AG09319 (cell line): ENCODE measurements at places on chromosomes 3 and 15.

DNA sequence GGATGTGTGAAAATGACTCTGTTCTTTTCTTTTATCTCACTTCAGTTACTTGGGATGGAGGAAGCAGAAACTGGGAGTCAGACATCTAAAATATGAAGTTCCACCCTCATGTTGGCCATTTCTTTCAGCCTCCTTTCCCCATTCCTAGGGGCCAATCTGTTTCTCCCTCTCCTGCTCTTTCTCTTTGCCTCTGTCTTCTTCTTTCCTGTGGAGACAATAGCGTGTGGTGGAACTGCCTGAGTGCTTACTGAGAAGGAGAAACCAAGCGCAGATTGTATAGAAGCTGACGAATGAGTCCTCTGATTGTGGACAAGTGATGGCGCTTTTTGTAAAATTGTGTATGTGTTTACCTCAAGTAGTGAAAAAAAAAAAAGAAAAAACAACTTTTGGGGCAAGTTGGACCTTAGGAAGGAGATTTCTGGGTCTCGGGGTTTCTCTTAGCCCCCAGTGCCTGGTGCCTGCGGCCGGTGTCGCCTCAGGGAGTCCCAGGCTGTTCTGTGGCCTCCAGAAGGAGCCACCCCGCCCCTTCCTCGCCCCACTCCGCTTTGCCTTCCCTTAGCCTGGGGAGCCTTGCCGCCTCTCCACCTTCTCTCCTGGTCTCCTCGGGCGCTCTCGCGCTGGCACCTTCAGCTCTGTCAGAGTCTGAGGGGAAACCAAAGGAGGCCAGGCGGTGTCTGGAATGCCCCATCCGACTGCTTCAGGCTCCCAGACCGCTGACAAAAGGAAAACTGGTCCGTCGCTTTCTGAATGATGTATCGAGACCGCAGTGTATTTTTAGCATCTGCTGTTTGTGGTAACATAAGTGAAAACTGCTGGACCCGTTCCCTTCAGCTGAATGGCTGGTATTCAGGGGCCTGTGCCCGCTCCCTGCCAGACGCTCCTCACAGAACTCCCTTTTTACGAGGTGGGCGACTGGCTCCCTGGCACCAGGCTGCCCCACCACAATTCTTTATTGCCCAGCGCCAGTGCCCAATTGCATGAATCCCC lies 30.1 kb downstream of the SCG5 start:
- DNase-seq = no peak

DNA sequence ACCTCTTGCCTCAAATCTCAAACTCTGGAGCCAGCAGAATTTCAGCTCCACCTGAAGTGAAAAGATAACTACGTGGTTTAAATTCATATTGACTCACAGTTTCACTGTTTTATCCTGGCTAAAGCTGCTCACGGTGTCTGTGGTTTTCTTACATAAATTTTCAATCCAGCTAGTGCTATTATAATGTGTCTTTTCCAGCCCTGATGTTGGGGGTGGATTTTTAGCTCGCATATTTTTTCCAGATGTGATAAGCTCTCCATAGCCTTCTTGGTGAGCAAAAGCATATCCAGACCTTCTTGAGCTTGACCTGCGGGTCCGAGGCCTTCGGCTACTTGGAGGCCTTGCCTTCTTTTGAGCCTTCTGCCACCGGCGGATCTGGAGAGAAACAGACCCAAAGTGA lies 239.3 kb downstream of the DTWD1 start:
- no peak for DNase-seq

- DNase-seq = no peak
Observed at GRCh38 chr3:129576514-129577352, 29.7 kb downstream of the PLXND1 start.

DNA sequence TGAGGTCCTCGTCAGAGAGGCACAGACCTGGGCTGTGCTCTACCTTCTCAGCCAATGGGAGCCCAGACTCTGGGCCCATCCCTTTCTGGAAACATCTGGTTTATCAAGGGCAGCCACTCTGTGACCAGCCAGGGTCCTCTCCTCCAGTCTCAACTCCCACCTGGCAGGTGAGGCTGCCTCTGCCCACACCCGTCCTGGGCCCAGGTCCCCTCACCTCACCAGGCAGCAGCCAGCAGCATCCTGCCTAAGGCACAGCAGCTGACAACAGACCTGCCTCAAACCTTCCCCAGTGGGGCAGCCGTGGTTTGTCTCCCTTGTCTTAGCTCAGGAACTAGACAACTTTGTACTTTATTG lies 8.7 kb upstream of the VIPR1 start:
- no peak for DNase-seq

DNA sequence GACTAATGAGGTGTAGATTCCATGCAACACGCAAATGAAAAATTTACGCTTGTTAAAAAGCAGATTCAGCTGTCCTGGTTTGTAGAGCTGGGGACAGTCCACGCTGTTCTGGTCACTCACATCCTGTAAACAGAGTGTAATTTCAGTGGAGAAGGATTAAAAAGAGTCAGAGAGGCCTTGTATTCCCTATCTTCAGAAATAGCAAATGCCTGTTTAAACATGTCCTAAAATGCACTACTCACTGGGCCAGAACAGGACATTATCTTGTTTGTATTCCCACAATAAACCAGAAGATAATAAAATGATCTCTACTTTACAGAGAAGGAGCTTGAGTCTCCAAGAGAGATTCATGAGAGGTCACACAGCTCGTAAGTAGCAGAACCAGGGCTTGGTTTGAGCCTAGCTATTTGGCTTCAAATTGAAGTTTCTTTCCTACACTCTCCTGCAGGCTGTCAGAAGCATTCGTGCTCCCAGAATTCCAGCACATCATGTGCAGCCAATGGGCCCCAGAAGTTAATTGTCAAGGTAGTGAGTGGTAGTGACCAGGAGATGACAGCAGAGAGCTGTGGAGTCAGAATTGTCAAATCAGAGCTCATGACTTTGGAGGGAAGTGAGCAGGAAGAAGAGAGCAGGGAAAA lies 242.5 kb downstream of the ATP8B4 start:
- DNase-seq = no peak

- no peak for DNase-seq
Observed at GRCh38 chr3:108001457-108001856, 89.4 kb downstream of the CD47 start.

DNA sequence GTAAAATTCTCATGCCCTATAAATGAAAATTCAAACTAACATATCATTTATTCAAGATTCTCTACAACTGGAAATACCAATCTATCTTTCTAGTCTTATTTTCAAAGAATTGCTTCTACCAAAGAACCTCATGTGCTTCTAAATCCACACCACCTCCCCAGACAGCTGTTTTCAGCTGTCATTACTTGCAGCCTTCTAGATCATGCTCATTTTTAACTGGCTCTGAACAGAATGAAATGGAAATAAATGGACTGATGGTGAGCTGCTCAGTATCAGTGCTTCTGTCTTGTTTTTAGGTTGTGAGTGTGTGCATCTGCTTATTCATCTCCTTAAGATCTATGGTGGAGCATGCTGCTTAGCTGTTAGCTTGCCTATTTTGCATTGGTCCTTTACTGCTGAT lies 29.4 kb downstream of the GOLGB1 start:
- no peak for DNase-seq

GRCh38 chr15:60634815-60635214 lies 155.9 kb upstream of the ICE2 start:
- DNase-seq = no peak

- DNase-seq = no peak
Observed at GRCh38 chr15:67180514-67181191, 73.8 kb downstream of the AAGAB start.

GRCh38 chr3:111315930-111316587 lies 225.9 kb upstream of the CD96 start:
- DNase-seq = peak; percentile 23

DNA sequence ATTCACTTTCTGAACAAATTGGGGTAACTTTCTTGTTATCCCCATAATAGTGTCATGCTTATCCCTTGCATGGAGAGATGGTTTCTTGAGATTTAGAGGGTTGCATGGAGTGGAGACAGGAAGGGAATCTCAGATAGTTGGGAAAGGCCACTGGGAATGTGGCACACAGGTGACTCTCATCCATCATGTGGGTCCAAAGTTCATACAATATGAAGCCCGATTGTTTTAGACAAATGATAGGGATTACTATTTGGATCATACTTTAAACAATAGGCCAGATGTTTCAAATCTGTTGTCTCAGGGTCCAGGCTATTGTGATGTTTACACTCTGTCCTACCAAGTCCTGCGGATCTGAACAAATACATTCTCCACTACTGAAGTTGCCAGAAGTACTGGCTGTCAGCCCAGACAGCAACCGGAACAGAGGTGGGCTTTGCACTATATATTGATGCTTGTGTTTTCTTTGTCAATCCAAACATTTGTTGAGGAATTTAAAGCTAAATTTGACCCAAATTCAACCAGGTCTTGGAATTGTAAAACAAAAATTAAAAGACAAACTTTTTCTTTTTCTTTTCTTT lies 39.2 kb upstream of the NMNAT3 start:
- no peak for DNase-seq

GRCh38 chr3:38579551-38580449 lies 69.7 kb downstream of the SCN5A start:
- DNase-seq = no peak

GRCh38 chr3:16309558-16309957 lies 44.5 kb downstream of the OXNAD1 start:
- no peak for DNase-seq

GRCh38 chr3:195129072-195129643 lies 141.8 kb downstream of the XXYLT1 start:
- DNase-seq = no peak

GRCh38 chr3:113741086-113741485 lies 5.0 kb downstream of the NAA50 start:
- no peak for DNase-seq

GRCh38 chr3:46098319-46098761 lies 71.1 kb upstream of the XCR1 start:
- no peak for DNase-seq

DNA sequence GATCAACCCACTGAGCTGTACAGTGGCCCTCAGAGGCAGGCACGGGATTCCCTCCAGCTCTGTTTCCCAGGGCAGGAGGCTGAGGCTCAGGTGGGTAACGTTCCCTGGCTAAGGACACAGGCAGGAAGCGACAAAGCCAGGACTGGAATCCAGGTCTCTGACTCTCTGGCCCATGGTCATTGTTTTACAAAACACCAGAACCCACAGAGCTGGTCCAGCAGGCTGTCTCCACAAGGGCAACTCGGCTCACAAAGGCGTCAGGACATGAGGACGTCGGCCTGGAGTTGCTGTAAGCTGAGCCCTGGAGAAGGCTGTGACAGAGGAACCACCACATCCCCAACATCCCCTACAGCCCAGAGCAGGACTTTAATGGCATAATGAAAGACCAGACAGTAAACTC lies 30.7 kb downstream of the NUP210 start:
- no peak for DNase-seq

GRCh38 chr3:46465196-46465520 lies 453 bp upstream of the LTF start:
- DNase-seq = no peak

GRCh38 chr3:111748132-111748531 lies 110.9 kb upstream of the PHLDB2 start:
- no peak for DNase-seq

- DNase-seq = no peak
Observed at GRCh38 chr15:94255540-94255939, 24.2 kb downstream of the MCTP2 start.

- no peak for DNase-seq
Observed at GRCh38 chr3:66497288-66497984, 3.4 kb downstream of the LRIG1 start.

GRCh38 chr3:95343228-95343627 lies 1280.4 kb downstream of the NSUN3 start:
- DNase-seq = no peak

- DNase-seq = no peak
Observed at GRCh38 chr3:187889601-187890404, 144.5 kb upstream of the BCL6 start.

DNA sequence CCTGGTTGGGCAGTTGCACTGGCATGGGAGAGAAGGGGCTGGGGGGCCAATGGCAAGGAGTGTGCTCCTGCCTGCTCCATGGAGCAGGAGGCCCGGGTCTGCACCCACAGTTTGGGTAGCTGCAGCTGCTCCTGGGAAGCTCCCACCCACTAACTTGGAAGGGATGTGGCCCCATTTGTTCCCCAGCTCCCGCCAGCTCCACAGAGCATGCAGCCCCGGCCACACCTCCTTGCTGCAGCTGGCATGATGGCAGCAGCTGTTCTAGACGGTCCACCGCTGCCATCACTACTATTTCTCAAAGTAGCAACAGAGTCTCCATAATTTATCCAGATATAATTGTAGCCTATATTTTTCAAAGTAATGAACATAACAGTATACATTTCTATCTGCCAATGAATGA lies 65.8 kb downstream of the PIK3CB start:
- no peak for DNase-seq

- DNase-seq = peak; percentile 45
Observed at GRCh38 chr3:126752303-126753190, 48.5 kb downstream of the CHCHD6 start.

GRCh38 chr3:83426300-83426699 lies 1532.5 kb upstream of the CADM2 start:
- DNase-seq = no peak

GRCh38 chr15:72319360-72319984 lies 485 bp downstream of the CELF6 start:
- DNase-seq = no peak

GRCh38 chr15:75966073-75966472 lies 46.2 kb downstream of the NRG4 start:
- DNase-seq = peak; percentile 19

DNA sequence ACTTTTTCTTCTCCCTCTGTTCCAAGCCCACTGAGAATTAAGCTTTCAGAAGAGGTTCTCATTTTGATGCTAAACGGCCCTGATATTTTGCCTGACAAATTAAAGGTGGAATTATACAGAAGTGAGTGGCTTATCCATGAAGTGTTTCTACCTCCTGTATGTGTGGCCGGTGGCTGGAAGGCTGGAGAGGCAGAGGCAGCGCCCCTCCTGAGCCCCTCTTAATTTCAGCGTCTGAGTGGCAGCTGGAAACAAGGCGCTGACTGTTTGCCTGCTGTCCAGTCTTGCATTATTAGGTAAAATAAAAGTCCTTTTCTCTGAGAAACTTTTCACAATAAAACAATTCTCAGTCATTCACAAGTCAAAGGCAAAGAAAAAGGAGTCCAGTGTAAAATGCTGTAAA lies 685.7 kb downstream of the MCTP2 start:
- DNase-seq = no peak
